Neuronal stem cell (in vitro differentiated cells): ENCODE measurements at places on chromosomes 1 and 21.

DNA sequence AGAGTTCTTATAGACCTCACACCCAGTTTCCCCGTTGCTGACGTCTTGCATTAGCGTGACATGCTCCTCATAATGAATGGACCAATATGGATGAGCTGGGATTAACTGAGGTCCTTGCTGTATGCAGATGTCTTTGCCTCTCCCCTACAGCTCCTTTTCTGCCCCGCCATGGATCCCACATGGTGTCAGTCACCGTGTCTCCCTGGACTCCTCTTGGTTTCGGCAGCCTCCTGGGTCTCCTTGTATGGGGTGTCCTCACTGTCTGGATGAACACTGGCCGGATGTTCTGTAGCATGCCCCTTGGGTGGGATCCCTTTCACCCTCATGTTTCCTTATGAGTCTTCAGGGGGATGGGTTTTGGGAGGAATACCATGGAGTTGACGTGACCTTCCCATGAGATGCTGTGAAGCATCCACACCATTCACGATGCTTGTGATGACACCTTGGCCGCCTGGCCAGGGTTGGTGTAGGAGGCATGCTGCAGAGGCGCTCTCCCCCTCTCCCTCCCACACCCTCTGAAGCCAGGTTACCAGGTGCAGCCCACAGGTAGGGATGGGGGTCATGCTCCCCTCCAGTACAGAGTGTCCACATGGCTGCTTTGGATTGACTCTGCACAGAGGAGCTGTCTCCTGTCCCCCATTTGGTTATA is 4.4 kb downstream of the GJC2 start:
- H3K27me3 ChIP-seq = no peaks in the 10 kb centered on the region
- H3K4me3 ChIP-seq = peak overlapping the region; percentile 10
- DNase-seq = no peak

DNA sequence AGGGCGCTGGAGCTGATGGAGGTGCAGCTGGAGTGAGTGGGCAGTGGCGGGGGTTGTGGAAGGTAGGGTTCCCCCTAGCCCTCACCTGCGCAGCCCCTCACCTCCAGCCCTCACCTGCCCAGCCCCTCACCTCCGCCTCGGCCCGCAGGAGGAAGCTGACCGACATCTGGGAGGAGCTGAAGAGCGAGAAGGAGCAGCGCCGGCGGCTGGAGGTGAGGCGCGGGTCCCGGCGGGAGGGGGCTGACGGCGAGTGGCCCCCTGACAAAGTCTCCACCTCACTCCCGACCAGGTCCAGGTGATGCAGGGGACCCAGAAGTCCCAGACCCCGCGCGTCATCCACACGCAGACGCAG is 2.7 kb downstream of the EVA1B start:
- no peak overlapping the region for H3K4me3 ChIP-seq
- H3K4me1 ChIP-seq = peaks cover 14% of the 10 kb centered on the region
- no peak overlapping the region for H3K27ac ChIP-seq
- H3K27me3 ChIP-seq = peaks cover 38% of the 10 kb centered on the region
- no peaks in the 10 kb centered on the region for H3K36me3 ChIP-seq
- no peak for DNase-seq

DNA sequence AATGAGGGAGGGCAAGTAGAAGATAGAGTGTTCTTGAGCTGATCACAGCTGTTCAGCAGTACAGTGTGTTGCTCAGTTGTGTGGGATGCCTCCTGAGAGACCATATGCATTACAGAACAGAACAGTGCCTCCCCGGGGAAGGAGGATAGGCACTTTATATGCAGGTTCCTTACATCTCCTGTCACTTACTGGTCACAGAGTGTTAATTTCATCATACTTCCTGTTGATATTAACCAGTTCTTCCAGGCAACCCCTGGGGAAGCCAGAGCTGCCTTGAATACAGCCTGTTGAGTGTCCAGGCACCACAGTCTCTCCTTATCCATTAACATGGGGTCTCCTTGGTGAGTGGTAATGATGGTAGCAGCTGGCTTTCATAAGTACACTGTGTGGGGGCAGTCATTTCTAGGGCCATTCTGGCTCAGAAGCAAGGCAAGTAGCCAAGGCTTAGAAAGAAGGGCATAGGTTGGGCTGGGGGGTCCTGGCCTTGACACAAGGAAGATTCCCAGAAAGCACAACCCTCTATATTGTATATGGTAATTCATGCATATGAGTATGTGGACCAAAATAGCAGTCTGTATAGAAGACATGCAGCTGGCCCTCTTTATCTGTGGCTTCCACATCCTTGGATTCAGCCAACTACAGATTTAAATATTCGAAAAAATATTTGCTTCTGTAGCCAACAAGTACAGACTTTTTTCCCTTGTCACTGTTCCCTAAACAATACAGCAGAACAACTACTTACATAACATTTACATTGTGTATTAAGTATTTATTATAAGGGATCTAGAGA is 142.4 kb downstream of the ZP4 start:
- H3K4me3 ChIP-seq = no peak overlapping the region
- H3K4me1 ChIP-seq = no peaks in the 10 kb centered on the region

DNA sequence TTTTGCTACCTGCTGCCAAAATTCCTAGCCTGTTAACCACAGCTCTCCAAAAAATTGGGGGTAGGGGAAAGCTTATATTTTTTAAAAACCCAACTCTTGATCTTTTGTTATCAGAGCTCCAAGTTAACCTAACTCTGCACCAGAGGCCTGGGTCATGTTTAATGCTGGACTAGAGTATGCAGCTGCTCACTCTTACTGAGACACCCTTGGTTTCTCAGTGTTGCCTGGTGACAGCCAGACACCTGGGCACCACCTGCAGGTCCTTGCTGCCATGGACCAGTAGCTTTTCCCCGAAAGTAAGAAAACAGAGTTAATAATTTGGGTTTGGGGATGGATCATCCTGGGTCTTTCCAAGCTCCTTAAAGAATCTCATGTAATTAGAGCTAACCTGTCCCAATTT is 30.1 kb downstream of the KCNJ6 start:
- no peak for DNase-seq
- no peak overlapping the region for H3K27ac ChIP-seq
- no peaks in the 10 kb centered on the region for H3K36me3 ChIP-seq
- no peaks in the 10 kb centered on the region for H3K27me3 ChIP-seq

DNA sequence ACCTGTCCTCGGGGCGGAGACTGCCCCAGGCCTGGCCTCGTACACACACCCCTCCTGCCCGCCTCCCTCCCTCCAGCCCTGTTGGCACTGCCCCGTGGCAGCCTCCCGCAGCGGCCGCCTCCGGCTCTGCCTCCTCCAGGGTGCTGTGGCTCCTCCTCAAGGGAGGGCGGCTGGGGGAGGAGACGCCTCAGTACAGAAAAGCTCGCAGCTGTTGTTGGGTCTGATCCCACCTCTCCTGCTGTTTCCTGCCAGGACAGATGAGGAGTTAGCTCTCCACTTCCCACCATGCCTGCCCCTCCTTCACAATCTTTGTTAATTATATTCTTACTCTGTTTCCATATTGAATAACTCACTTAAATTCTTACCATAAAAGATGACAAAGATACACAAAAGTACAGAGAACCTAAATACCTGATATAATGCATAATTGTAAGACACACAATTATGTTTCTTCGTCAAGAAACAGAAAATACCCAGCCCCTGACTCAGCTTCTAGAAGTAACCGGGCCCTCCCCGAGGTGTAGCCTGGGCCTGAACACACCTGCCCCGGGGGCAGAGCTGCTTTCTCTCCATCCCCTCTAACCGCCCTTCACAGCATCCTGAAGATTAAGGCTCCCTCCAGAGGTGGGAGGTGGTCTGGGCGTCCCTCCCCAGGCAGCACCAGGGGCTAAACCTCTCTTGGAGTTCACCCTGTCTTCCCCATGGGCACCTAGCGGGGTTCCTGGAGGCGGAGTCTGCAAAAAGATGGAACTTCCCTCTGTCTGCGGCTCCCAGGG is 30.6 kb upstream of the COL6A1 start:
- no peaks in the 10 kb centered on the region for H3K36me3 ChIP-seq
- H3K4me3 ChIP-seq = no peak overlapping the region
- H3K27me3 ChIP-seq = no peaks in the 10 kb centered on the region
- no peaks in the 10 kb centered on the region for H3K4me1 ChIP-seq
- no peak for DNase-seq
- H3K27ac ChIP-seq = no peak overlapping the region

DNA sequence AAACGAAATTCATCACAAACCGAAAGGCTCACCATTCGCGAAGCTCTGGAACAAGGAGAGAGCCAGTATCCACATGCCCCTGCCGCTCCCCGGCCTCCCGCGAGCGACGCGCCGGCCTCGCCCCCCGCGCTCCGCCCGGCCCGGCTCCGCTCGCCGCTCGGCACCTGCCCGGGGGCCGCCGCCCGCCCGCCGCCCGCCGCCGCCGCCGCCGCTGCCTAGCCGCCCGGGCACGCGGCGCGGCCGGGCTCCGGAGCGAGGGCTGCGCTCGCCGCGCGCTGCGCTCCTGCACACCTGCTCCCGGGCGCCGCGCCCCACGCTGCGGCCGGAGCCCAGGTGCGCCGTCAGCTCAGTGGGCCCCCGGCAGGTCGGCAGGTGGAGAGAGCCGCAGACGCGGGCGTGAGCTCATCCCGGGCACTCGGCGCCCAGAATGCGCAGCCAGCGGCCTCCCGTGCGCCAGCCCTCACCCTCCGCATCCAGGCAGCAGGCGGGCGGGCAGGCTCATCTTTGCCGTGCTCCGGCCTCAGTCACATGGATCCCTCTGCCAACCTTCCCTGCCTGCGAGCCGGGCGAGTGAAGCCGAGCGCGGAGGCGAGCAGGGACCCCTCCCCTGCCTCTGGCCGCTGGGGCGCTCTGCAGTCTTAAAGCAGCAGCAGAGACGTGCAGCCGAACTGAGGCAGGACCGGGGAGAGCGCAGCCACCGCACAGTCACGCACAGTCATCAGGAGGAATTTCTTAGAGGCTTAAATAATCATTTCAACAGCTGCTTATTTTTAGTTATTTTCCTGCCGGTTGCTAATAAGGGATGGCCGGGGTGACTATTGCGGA is at the start of gene DSCAM:
Gene DSCAM, minus strand, starts transcription at position 572 of the 825 bp plus-strand sequence. Its CDS starts 497 bp downstream, at position 75.
- H3K27ac ChIP-seq = no peak within 1 kb of the TSS
- H3K27me3 ChIP-seq = peaks cover 55% of the 10 kb centered on the region
- H3K4me3 ChIP-seq = no peak within 1 kb of the TSS
- no peaks in the 10 kb centered on the region for H3K36me3 ChIP-seq
- DNase-seq = peak; percentile 46

GRCh38 chr1:117897551-117897950 is 31.9 kb downstream of the GDAP2 start:
- no peak overlapping the region for H3K4me3 ChIP-seq
- H3K4me1 ChIP-seq = no peaks in the 10 kb centered on the region
- H3K36me3 ChIP-seq = peaks cover 10% of the 10 kb centered on the region
- H3K27ac ChIP-seq = no peak overlapping the region

DNA sequence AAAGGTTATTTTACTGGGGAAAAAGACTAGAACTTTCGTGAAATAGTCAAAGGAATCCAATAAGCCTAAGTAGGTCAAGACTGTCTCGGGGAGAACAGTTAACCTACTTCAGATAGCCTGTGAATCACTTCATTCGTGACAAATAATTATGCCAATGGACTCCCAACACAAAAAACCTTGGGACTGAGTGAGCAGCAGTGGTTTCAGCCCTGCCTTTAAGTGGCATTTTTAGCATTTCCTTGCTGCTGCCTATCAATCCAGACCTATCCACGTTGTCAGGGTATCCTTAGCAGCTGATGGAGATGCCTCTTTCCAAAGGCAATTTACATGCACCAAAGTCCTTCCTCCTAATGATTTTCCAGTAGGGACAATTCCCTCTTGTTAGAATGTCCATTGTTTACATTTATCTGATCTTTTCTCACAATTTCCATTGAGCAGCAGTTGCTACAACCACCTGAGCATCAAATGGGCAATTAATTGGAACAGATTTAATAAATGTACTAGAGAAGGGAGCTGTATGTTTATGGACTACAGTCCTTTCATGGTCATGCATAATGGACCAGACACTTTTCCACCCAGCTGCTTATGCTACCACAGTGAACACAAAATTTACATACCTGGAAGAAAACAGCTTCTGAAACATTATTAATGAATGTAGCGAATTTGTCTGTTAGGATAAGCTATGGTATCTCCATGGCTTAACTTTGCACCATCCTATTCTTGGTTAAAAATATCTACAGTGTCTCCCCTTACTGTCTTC is 75.8 kb downstream of the TM2D1 start:
- H3K36me3 ChIP-seq = no peaks in the 10 kb centered on the region
- no peak overlapping the region for H3K27ac ChIP-seq
- H3K4me3 ChIP-seq = no peak overlapping the region
- no peaks in the 10 kb centered on the region for H3K4me1 ChIP-seq
- DNase-seq = no peak

DNA sequence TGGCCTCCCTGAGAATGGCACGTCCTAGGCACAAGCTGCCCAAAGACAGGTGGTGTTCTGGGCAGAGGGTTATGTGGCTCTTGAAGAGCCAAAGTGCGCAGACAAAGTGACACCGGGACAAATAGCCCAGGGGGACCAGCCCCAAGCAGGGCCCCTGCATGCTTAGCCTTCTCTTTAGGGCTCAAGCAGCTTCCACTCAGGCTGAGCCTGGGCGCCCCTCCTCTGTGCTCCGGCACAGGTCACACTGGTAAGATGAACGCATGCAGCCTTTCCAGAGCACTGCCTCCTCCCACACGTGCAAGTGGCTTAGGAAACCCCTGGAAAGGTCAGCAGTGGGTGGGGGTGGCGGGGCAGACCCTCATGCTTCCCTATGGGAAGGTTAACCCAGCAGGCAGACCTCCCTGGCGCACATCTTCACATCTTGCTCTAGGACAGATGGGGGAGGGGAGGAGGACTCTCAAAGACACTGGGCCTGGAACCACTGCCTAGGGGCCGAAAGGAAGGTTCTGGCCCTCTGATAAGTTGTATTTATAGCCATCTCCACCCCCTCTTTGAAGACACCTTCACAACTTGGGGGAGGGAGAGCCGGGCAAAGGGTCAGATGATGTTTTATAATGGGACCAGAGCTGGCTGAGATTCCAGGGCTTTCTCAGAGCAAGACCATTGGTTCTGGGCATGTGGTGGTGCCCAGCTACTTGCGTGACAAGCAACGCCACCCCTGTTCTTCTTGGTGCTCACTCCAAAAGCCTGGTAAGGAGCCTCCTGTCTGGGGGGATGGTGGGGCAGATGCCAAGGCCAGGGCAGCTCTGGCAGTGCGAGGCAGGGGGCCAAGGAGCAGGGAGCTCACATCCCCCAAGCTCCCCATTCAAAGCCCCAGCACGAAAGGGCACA is 5.5 kb downstream of the KLHL21 start:
- no peak overlapping the region for H3K4me3 ChIP-seq
- H3K27me3 ChIP-seq = no peaks in the 10 kb centered on the region
- DNase-seq = no peak

- H3K27ac ChIP-seq = no peak overlapping the region
- H3K4me3 ChIP-seq = no peak overlapping the region
- H3K27me3 ChIP-seq = no peaks in the 10 kb centered on the region
- H3K4me1 ChIP-seq = peaks cover 4% of the 10 kb centered on the region
- DNase-seq = no peak
Observed at GRCh38 chr1:114342376-114342775, 168.6 kb downstream of the TRIM33 start.

DNA sequence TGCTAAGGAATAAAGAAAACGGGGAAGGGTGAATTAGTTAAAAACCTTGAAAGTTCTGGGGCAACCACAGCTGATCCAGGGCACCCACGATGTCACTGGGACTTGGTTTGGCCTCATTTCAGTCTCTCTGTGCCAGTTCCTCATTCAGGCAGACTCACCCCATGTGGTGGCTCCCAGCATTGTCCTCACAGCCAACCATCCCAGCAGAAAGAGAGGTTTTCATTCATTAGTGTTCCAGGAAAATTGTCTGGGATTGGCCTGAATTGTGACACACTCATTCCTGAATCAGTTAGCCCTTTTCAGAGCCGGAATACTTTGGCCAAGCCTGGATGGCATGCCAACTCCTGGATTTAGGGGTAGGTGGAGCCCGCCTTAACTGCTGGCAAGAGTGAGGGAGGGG is 367.7 kb downstream of the PRDM2 start:
- H3K27me3 ChIP-seq = no peaks in the 10 kb centered on the region
- no peak overlapping the region for H3K4me3 ChIP-seq
- no peak overlapping the region for H3K27ac ChIP-seq
- H3K36me3 ChIP-seq = no peaks in the 10 kb centered on the region
- DNase-seq = no peak
- no peaks in the 10 kb centered on the region for H3K4me1 ChIP-seq
